Epithelial cell of prostate (primary cell): ENCODE measurements at places on chromosomes 2 and 18.

GRCh38 chr18:12433829-12434540, 26.3 kb downstream of the PRELID3A start:
- no peak for DNase-seq

GRCh38 chr2:143807192-143807591, 678.0 kb downstream of the ARHGAP15 start:
- no peak for DNase-seq

DNA sequence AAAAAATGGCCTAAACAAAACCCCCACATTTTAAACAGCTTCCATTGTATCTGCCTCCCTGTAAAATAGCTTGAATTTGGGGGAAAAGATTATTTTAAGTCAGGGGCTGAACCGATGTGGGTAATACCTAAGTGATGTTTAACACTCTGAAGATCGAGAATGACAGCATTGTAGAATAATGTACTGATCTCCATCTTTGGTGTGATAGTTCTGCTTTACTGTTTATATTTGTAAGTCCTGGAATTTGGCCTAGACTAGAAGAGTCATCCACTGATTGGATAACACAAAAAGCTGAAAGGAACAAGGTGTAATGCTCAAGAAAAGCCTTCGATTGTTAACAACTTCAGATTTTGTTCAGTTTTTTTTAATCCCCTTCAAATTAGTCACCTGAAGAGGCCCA, 53.8 kb upstream of the CCDC68 start:
- DNase-seq = no peak

DNA sequence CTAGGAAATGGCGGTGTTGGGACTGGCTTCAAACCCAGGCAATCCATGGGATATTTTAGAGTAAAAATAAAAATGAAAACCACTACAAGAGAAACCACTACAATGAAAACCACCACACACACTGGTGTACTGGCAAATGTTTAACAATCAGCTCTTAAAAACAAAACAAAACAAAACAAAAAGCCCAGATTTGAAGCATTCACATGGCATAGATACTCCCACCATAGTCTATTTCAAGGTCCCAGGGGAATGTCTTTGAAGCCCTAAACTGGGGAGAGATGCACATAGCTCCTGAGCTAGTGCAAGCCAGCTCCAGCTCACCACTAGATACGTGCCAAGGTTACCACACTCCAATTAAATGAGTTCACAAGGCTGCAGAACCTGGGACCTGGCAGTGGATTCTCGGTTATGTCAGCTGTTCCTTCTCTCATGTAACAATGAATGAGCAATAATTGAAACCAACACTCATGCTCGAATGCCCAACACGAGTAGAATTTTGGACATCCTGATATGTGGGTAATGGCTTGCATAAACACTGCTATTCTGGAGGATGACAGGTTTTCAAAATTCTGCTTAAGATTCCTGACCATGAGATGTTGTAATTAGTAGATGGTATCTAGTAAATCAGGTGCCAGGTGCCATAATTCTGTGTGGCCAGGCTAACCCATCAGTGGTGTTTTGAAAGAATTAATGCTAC, 102.2 kb downstream of the OSBPL6 start:
- no peak for DNase-seq

- DNase-seq = no peak
Measured at GRCh38 chr2:77488141-77488540, 34.0 kb downstream of the LRRTM4 start.

- DNase-seq = no peak
Measured at GRCh38 chr18:69898241-69898861, 49.3 kb downstream of the CD226 start.

GRCh38 chr18:32711862-32712261, 61.0 kb downstream of the KLHL14 start:
- DNase-seq = no peak

DNA sequence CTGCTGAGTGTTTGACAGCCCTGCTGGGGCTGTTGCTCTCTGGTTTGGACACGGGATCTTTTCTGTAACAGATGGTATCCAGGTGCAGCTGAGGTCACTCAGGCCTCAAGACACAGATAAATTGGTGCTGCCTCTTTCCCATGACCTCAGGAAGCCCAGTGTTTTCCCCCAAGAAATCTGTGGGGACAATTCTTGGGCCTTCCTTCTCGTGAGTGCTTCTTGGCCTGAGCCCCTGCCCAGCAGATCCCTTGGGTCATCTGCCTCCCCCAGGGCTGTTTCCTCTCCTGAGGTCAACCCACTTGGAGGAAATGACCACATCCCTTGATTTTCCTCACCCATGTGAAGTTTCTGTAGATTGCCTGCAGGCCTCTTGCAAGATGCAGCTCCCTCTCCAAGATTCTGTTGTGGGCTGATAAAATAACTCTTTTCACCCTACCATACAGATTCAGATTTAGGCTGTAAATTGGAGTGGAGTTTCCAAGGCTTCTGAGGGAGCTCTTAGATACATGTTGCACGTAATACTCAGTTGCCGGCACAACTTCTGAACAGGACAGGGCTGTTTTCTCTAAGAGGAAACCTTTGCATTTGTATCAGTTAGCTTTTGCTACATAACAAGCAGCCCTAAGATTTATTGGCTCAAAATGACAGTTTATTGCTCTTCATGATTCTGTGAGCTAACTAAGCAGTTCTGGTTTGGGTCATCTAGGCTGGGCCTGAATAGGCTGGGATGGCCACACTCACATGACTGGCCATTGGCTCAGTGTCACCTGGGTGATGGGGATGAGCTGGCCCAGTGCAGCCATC, 13.1 kb downstream of the ZAP70 start:
- DNase-seq = no peak

GRCh38 chr2:38632980-38633379, 30.3 kb upstream of the HNRNPLL start:
- DNase-seq = no peak

DNA sequence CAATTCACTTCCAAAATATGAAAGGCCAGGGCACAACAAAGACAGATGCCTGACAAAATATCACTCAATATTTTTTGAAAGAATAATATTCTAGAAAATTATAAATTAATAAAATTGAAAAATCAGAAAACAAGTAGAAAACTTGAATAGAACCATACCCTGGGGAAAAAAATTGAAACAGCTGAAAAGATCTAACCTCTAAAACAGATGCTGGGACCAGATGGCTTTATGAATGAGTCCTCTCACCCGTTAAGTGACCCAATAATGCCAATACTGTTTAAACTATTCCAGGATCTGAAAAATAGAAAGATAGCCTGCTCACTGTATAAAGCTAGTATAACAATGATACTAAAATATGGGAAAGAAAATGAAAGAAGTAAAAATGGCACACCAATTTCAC, 322.3 kb upstream of the VWC2L start:
- no peak for DNase-seq

DNA sequence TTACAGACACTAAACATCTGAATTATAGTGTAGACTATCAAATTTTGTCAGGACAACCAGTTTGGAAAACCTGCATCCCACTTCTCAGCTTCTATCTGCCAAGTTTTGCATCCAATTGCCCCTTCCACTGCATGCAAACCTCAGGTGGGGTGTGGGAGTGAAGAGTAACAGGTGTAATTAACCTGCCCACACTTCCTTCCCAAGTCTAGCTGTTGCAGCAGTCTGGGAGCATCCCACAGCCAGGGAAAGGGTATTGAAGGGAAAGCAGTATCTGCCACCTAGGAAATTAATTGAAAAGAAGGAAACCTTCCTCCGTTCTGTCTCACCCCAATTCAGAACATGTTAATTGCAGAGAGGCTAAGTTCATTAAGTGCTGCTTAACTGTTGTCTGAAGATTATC, 189.9 kb downstream of the NCKAP5 start:
- no peak for DNase-seq

DNA sequence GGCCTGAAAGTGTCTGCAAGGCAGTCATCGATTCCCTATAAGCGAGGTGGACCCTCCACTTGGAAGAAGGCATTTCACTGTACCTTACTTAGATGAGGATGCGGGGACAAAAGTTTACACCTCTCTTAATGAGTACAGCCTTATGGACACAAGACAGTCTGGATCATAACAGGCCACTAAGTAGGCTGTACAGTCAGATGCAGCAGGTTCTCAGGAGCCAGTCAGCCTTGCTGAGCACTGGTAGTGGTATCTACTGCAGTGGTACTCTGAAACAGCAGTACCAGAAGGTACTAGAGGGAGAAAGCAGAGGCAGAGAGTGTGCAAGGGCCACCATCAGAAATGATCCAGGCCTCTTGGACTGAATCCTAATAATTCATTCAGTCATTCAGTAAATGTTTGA, 77.6 kb downstream of the KCMF1 start:
- no peak for DNase-seq

DNA sequence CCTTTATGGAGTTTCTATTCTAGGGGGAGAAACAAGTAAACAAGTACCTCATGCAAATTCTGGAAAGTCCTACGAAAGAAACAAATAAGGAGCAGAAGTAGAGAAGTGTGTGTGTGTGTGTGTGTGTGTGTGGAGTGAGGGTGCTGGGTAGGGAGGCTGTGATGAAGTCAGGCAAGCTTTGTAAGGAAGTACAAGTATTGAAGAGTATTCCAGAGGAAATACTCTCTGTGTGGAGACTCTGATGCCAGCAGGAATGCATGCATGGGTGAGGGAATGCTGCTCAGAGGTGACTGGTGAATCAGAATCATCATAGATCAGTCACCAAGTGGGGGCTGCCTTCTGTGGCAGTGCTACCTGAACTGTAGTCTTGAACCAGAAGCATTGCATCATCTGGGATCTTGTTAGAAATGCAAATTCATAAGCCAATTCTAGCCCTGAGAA, 34.5 kb downstream of the SLC4A3 start:
- DNase-seq = no peak

DNA sequence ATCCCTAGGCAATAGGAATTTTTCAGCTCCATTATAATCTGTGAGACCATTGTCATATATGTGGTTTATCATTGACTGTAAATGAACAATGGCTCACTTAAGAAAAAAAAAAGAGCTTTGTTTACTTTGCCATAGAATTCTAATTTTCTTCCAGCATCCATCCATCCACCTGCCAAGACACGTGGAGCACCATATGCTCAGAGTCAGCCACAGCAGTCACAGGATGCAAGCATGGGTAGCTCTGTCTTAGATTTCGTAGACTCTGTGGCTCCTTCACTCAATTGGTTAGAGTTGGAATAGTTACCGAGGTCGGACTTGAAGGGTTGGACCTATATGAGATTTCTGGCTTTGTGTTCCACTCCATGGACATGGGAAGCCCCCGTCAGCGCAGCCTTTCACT, 75.6 kb downstream of the COA5 start:
- no peak for DNase-seq

- no peak for DNase-seq
Measured at GRCh38 chr2:62485761-62486438, 20.1 kb downstream of the TMEM17 start.
